Bronchus fibroblast of lung (primary cell): ENCODE measurements at places on chromosomes 3 and 15. TPM values are rescaled to one million over a fixed set of nuclear protein-coding genes. Genes with fewer than 3 reads are reported as not detected.

The TPRG1 gene
- total RNA-seq: 0.17 TPM in 1 of 2 replicates, not detected in the other

The SLC12A8 gene
- 4.8 and 6.2 TPM in 2 replicates for total RNA-seq

The SLC35G2 gene
- total RNA-seq: 5.9 and 6.8 TPM in 2 replicates

The ZNF385D gene
- 0.59 and 1.3 TPM in 2 replicates for total RNA-seq

The CLDN16 gene
- total RNA-seq: not detected in 2 replicates

The PLA2G4E gene
- not detected in 2 replicates for total RNA-seq

The DNAJA4 gene
- 2.0 and 2.4 TPM in 2 replicates for total RNA-seq
